ENCODE measurements at places on chromosomes 4 and X.

- DNase-seq: no peak
Observed at GRCh38 chr4:129545599-129546278, 449.8 kb downstream of the C4orf33 start.

- no peak for DNase-seq
Observed at GRCh38 chrX:116781926-116782325, 319.1 kb upstream of the CT83 start.

- no peak for DNase-seq
Observed at GRCh38 chr4:54908763-54909162, 216.6 kb downstream of the KDR start.

DNA sequence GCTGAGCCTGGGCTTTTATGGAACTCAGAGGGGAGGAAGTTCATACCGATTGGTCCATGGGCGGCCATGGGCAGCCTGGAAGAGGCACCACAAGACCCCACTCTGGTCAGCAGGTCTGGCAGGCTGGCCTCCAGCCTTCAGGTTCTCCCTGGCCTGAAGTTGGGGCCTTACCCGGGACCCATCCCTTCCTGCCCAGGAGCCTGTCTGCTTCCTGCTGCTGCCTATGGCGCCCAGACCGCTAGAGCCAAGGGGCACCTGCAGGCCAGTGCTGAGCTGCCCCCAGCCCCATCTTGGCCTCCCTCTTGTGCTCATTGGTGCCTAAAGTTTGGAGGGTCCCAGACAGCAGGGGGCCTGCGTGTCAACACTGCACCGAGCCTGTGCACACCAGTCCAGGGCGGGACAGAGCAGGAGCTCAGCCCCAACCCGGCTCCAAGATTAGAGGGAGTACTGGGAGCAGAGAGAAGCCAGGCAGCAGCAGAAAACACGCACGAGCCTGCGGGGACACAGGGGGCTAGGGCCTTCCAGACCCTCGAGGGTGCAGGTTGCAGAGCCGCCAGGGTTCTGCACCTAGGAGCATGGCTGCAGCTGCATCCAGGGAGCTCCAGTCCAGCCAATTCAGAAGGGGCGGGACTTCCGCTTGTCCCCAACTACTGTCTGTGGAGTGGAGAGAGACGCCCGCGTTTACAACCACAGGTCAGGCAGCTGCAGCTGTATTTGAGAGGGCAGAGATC is 30.7 kb upstream of the ZNF280C start:
- no peak for DNase-seq

GRCh38 chr4:58301376-58301999 is 1191.3 kb upstream of the IGFBP7 start:
- no peak for DNase-seq

- DNase-seq: no peak
Observed at GRCh38 chr4:140423106-140423505, 4.3 kb downstream of the CLGN start.

- DNase-seq: no peak
Observed at GRCh38 chr4:476501-476900, 22.5 kb downstream of the ZNF721 start.

DNA sequence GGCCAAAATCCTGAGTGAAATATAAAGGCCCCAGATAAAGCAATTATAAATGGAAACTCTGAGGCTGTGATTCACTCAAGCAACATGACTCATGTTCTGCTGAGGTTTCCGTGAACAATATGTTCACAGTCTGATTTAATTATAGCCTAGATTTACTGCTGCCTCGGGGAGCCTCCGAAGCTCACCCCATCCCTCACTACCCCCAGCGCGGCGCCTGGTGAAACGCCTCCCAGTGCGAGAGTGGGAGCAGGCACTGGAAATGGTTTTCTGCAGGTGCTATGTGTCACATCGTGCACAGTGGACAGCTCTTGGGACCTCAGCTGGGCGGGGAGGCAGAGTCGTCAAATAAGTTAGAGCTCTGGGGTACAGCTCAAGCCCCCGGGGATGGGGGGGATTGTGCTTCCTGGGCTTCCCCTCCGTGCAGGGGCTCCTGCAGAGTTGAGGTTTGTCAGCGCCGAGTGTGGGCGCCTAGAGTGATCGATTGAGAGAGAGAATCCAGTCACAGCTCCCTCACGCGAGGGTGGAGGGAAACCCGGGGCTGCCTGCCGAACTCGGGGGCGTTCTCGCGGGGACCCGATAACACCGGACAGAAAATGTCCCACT is 110.6 kb downstream of the PHKA2 start:
- no peak for DNase-seq
